ENCODE measurements at places on chromosomes 1 and 21.

DNA sequence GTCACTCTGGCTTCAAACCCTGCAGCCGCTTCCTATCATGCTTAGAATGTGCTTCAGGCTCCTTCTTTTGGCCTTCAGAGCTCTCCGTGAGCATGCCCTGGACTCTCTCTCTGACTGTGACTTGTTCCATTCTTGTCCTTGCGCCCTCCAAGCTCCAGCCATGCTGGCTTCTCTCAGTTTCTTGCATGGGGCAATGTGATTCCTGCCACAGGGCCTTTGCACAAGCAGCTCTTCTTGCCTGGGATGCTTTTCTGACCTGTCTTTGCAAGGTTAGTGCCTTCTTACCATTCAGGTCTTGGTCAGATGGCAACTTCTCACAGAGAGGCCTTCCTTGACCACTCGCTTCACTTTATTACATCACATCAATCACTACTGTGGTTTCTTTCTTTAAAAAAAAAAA lies 66.1 kb downstream of the NFASC start:
- DNase-seq: no peak

DNA sequence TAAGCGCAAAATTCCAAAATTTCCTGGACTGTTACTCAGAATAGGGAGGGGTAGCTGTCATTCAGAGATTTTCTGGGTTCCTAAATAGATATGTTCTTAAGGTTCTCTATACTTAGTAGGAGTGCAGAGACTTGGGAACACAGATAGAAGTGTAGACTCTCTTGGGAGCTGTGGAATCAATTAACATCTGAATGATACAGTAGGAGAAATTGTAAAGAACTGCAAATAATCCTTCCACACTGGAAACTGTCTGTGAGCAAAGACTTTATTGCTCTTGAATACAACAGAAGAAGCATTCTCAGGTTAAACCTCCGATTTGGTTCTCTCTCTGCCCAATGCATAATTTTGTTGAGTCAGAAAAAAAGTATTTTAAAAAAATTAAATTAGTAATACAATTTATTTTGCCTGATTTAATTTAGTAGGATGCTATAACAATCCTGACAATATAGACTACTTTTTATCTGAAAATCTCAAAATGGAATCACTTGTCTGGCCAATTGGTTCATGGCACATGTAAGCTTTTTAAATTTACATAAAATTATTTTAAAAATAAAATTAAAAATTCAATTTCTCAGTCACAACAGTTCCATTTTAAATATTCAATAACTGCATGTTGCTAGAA lies 1754.3 kb downstream of the PLA2G4A start:
- DNase-seq: no peak

- no peak for DNase-seq
These were observed 40.4 kb downstream of the GNG12 start for GRCh38 chr1:67792741-67793458.

GRCh38 chr1:92277105-92277723 lies 21.6 kb downstream of the GLMN start:
- no peak for DNase-seq

DNA sequence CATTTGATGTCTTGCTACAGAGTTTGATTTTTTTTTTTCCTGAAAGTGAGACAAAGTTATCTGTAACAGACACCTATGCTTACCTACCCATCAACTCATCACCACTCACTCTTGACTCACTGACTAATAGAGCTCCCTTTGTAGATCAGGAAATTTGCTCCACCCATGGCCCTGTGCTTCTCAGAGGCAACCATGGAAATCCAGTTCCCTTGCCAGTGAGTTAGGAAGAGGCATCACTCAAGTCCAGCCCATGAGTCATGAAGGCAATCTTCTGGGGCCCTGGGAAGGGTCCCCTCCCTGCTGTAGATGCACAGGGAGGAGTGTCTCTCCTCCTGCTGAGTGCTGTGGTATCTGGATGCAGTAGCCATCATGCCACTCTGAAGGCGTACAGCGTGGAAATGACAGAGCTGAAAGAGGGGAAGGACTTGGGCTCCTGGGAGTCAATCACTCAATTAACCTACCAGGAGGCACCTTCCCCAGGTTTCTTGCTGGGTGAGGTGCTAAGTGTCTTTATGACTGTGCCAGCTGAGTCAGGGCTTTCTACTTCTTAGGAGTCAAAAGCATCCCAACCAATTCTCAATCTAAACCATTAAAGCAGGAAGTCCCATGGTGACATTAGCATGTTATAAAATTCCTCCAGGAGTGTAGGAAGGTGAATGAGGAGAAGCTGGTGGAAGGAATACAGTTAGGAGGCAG lies 56.1 kb downstream of the DNTTIP2 start:
- DNase-seq: no peak

DNA sequence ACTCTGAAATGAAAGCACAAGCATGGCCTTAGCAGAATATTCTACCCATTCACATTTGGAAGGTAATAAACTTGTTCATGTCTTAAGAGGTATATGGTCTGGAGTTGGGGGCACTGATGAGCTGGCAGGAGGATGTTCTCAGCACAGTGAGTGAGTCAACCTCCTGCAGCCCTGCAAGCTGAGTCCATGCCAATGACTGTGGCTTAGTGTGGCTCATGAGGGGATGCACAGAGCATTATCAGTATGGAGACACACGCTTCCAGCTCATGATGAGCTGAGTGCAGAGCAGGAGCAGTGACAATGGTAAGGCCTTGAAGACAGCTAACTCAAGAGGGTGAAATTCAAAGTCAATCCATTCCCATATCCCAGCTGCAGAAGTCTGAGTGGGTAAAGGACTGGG lies 102.3 kb downstream of the TNFSF18 start:
- peak; percentile 69 for DNase-seq

DNA sequence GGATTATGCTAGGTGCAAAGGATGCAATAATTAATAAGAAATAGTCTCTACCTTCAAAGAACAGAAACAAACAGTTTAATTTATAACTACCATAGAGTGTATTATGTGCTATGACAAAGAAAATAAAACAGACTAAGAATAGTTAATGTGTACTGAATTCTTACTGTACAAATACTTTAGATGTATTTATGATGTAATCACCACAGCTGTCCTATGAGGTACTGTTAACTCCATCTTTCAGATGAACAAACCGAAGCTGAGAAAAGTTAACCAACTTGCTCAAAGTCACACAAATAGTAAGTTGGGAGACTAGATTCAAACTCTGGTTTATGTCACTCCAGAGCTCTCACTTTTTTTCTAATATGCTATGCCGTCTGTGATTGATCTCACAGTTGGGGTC lies 77.0 kb upstream of the FGGY start:
- no peak for DNase-seq

DNA sequence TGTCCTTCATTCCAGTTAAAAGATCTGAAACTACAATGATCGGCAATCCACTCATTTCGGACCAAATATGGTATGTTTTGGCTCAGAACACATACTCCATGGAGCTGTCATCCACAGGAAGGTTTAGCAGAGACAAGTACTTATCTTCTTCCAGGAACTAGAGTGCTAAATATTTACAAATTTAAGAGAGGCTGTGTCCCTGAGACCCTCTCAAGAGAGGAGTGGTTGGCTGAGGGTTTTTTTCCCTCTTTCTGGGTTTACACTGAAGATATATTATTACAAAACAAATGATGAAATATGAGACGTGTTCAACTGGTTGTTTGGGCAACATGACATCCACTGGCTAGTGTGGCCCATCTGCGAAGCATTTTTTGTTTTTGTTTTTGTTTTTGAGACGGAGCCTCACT lies 25.9 kb upstream of the NID1 start:
- DNase-seq: no peak

- peak; percentile 61 for DNase-seq
These were observed 102.4 kb upstream of the SERBP1 start for GRCh38 chr1:67532452-67533216.

- peak; percentile 47 for DNase-seq
These were observed 38.6 kb upstream of the POFUT2 start for GRCh38 chr21:45326169-45326851.

DNA sequence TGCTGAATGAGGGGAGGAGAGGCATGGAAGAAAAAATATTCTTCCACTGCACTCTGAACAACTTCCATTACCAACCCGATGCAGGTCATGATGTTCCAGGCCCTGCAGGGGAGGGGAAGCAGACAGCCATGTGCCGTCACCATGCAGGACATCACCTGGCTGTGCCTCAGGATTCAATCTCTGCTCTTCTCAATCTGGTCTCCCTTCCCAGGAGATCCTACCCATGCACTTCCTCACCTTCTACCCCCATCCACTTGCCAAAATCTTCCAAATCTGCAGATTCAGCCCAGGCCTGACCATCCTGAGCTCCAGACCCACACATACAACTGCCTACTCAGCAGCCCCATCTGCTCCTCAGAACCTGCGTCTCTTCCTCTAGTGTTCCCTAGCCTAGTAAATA lies 5.8 kb upstream of the PAQR6 start:
- DNase-seq: no peak

DNA sequence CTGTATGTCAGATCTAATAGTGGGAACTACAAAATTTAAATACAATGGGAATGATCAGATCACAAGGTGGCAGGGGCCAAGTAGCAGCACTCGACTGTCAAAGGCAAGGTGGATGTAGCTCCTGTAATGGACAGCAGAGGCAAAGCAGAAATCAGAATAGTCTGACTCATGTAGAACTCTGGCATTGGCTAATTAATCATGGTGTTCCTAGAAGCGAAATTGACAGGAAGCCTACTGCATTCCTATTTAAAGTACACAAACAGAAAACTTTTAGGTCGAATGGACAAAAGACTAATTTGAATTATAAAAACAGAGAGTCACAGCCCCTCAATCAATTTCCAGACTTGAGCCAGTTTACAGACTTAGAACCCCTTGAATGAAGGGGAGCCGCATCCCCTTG lies 17.4 kb upstream of the IL12RB2 start:
- DNase-seq: no peak

DNA sequence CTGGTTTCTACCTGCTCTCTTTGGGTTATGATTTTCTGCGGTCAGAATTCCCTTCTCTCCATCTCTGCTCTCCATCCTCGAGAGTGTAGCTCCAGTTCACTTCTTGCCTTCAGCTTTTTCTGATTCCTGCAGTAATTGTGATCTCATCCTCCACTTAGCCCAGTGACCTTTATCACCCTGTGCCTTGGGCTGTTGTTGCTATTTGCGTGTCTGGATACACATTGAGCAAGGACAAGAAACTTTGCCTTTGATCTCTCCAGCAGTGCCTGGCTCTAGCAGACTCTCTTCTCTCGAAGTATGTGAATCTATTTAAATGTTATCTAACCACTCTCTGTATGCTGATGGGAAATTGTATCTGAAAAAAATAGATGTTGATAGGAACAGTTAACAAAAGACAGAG lies 76.4 kb upstream of the MARK1 start:
- no peak for DNase-seq

- DNase-seq: no peak
These were observed 1.4 kb upstream of the SKI start for GRCh38 chr1:2226525-2227345.

DNA sequence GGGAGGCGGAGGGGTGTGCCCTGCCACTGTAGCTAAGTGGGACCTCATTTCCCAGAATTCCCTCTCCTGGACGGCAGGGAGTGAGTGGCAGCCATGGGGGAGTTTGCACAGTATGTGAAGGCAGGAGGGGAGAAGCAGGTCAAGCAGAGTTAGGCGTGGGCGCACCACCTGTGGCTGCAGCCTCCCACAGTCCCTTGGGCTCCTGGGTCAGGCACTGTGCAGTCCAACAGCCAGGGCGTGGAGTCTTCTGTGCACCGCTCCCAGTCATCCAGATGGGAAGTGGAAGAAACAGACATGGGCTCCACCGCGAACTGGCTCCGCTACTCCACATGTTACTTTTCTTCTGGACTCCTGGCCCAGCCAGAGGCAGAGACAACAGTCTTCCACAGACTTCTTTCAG lies 85.4 kb upstream of the TIAM1 start:
- DNase-seq: no peak

- DNase-seq: no peak
These were observed at the start of gene ADAMTSL4 for GRCh38 chr1:150548632-150549495. TSS of gene ADAMTSL4 (plus strand) at chr1:150549408. CDS start at chr1:150552289, 2,881 bp downstream.

DNA sequence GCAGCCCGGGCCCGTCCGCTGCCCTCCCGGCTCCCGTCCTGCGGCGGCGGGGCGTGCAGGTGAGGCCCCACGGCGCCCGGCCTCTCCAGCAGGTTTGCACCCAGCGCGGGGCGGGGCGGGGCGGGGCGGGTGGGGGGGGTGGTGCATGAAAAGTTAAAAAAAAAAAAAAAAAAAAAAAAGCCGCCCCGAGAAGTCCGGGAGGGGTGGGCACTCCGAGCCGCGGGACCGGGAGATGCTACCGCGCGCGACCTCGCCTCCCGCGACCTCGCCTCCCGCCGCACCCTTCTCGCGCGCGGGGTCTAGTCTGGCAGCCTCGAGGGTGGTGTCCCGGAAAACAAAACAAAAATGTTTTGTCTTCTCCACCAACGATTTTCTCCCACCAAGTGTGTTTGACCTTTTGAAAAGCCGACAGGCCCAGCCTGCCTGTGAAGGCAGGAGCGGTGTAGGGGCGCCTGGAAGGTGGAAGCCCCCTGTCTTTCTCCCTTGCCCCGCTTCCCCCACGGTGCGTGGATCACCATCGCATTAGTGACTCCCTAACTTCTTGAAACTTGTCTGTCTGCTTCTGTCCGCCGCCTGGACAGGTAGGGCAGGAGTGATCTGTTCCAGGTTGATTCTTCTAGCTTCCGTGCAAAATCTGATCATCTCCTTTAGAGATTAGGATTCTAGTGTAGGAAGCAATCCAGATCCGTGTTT lies 569 bp downstream of the RCAN3 start:
- DNase-seq: no peak

GRCh38 chr1:39170731-39171667 lies 33.5 kb upstream of the MACF1 start:
- DNase-seq: no peak

GRCh38 chr1:25487628-25488027 lies 55.8 kb upstream of the LDLRAP1 start:
- no peak for DNase-seq

- no peak for DNase-seq
These were observed 30.7 kb upstream of the STMN1 start for GRCh38 chr1:25936947-25937346.

DNA sequence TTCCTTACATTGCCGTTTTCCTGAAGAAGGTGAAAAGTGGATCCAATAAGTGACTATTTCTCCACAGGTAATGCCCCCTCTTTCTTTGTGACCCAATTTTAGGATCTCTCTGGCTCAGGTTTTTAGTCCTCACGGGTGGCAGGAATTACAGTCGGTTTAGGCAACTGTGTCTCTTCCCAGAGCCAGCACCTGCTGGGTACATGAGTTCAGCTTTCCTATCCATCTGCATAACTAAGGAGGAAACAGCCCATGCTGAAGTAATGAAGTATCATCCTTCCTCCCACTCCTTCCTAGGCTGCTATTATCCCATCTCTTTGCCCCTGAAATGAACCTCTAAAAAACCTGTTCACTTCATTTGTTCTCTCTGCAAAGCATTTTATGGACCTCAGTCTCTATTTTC lies 544.6 kb downstream of the NEGR1 start:
- no peak for DNase-seq

GRCh38 chr1:39761557-39762260 lies 9.4 kb downstream of the OXCT2 start:
- DNase-seq: no peak

DNA sequence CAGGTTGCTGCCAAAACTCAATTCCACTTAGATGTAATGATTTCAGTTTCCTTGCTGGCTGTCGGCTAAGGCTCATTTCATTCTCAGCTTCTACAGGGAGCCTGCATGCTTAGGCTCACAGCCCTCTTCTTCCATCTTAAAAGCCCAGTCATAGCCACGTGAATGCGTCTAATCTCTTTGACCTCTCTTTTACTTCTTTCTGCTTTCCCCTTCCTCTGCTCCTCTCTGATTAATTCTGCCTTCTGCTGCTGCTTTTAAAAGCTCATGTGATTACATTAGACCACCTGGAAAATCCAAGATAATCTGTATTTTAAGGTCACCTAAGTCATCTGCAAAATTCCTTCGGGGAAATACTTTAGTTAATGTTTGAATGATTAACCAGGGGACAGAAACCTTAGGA lies 812.8 kb upstream of the BRINP3 start:
- no peak for DNase-seq

All from GM04504 (cell line).